ENCODE measurements at places on chromosomes 1 and 21.

DNA sequence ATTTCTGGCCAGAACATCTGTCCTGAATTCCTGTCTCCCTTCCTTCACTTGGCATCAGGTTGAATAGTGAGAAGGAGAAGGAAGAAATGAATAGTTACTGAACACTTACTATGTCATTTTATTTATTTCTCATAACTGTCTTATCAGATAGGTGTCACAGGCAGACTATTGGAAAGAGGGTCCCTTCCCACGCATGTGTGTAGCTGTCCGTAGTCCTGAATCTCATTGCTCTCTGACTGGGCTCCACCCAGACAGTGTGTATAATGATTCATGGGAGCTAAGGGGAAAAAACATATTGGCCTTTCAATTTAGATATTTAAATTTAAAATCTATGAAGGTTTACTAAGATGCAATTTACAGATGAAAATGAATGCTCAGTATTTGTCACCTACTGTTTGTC is 86.1 kb downstream of the OMA1 start:
- DNase-seq = no peak

GRCh38 chr21:41442481-41443186 is 16.6 kb downstream of the MX1 start:
- no peak for DNase-seq

GRCh38 chr1:206049919-206050600 is 2.9 kb upstream of the RHEX start:
- no peak for DNase-seq

GRCh38 chr21:39189857-39190604 is 6.8 kb upstream of the PSMG1 start:
- DNase-seq = no peak

- DNase-seq = no peak
Observed at GRCh38 chr1:54861070-54861761, 25.8 kb downstream of the DHCR24 start.

GRCh38 chr1:202991112-202991511 is 16.1 kb upstream of the TMEM183A start:
- no peak for DNase-seq

DNA sequence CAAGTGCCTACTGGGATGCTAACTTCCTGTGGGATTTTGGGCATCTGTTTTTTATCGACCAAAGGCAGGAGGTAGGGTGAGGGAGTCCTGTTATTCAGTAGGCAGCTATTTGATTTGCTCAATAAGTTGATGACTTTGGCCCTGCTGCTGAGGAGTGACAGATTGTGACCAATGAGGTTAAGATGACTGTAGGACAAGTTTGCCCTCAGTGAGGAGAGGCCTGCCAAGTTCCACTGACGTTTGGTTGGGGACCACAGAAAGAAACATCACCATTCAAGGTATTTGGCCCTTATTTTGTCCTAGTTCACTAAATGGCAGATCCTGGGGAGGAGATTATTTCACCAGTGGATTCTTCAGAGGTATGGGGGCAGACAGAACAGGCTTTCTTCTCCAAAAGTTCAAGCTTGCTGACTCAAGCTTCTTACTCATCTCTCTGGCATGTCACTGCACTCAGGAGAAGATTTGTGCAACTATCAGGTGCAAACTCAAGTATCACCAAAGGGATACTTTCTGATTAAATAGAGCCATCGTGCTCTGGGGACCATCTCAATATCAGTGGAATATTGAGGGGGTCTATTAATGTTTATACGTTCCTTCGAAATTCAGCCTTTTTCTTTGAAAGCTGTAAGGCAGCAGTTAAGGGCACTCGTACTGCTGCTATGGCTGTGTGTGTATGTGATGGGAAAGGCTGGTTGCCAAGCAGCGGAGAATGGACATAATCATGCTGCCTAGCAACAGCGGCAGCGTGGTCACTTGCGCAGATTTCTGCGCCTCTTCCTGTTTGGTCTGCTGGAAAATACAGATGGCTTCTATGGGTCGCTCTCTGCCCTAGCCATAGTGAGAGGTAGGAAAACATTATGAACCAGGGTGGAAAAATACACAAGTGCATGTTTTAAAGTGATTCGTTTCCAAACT is 78.7 kb downstream of the PBX1 start:
- DNase-seq = peak; percentile 87

DNA sequence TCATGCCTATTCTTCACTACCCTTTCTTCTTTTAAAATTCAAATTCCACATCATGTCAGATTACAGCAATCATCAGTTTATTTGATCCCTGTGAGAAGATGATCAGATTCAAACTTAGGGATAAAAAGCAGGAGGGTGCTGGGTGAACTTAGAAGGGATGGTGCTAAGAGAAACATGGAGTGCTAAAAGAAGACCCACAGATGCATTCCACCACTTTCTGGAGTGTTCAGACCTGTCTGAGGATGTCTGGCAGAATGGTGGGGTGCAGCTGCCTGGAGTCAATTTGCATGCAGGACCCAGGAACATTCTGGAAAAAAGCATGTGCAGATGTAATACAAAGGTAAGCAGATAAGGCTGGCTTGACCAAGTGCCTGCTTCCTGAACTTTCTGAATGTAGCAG is 372.9 kb upstream of the RUNX1 start:
- DNase-seq = no peak

- DNase-seq = no peak
Observed at GRCh38 chr1:232108598-232108997, 482.0 kb downstream of the DISC1 start.

DNA sequence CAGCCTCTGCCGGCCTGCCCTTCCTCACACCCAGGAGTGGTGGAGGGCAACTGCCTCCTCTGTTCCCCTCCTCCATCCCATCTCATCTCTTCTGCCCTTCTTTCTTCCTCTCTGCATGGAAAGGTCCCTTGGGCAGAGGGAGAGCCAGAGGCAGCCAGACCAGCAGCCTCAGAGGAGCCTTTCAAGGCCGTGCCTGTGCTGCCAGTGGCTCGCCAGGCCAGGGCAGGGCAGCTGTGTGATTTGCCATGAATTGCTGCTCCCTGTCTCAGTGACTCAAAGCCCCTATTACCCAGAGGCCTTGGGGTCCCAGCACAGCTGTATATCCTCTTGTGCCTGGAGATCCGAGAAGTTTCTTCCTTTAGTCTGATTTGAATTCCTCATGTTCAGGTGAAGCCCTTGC is 21.9 kb downstream of the TMCC2 start:
- DNase-seq = no peak

GRCh38 chr1:4754816-4755215 is 100.4 kb downstream of the AJAP1 start:
- DNase-seq = no peak

- no peak for DNase-seq
Observed at GRCh38 chr1:197876894-197877293, 25.5 kb upstream of the C1orf53 start.

DNA sequence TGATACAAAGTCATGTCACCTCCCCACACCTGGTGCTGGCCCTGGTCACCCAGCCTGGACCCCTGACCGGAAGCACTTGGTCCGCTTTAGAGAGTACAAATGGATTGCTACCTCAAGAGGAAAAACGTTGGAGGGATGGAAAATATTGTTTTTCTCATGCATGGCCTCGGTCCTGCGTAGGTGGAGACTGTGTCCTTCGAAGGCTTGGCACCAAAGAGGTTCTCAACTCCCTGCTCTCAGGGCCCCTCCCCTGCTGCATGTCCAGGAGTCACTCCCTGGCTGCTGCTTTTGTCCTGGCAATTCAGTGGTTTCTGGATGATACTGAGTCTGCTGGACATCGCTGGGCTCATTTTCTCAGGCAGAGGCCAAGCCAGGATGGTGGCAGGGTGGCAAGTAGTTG is 529.8 kb downstream of the KIF26B start:
- DNase-seq = no peak

DNA sequence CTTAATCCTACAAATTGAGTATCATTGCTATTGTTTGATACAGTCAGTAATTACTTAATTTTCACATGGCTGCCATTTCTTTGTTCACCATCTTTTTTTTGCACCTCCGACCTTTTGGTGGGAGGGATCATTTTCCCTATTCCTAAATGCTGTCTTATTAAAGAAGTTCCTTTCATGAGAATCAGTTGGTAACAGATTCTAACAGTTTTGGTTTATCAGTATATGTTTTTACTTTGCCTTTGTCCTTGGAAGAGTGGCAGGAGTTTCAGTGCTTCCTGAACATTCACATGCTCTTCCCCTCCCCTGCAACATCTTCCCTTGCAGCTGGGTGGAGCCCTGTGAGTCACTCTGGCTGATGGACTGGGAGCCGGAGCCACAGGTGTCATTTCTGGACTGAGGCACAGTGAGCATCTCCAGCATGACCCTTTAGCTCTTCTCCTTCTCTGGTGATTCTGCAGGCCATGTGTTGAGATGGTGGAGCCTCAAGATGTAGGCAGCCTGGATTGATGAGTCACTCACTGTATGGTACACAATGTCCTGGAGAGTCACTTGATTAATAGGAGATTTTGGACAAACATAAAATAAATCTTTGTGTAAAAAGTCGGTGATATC is 217.7 kb downstream of the URB2 start:
- peak; percentile 90 for DNase-seq

- DNase-seq = no peak
Observed at GRCh38 chr1:7113822-7114221, 328.6 kb downstream of the CAMTA1 start.

DNA sequence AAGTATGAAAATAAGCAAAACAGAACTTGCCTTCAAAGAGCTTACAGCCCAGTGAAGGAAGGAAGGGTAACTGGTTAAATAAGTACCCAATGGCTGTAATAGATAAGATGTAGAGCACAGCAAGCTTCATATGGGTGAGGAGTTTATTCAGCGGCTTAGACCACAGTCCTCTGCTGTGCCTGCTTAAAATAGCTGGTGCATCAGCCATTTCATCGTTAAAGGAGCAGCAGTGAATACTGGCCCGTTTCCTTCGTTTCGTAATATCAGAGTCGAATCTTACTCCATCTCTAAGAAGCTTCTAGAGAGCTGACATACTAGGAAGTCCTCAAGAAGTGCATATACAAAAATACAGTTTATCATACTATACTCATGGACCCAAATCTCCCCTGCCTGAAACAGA is 286.5 kb downstream of the NFIA start:
- no peak for DNase-seq

DNA sequence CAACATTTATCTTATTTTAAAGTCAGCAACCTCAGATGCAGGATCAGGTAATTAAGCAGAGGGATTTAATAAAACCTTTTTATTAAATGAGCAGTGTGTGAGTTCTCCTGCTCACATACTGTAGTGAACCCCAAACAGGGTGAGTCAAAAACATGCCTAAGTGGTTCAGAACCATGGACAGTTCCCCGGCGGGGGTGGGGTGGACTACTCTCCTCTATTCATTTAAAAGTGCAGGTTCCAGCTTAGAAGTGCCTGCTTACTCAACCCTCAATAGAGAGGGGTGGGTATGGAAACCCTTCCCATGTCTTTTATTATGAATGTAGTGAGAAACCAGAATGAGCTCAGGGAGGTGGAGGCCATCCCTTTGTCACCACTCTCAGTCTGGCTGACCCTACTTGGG is 397.9 kb downstream of the HHAT start:
- DNase-seq = no peak

DNA sequence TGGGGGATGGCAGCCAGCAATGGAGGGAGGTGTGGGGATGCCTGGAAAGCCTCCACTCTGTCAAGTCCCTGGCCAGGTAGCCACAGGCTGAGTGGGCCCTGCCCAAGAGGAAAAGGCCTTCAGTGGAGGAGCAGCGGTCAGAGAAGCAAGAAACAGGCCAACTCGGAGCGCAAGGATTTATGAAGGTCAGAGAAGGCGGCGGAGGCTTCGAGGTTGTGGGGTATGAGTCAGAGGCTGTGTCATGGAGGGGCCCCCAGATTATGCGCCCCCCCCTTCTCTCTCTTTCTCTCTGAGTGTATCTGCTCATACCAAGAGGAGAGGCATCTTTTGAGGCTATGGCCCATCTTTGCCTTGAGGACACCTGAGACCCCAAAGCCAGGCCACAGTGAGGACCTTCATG is 99.5 kb downstream of the CASZ1 start:
- DNase-seq = no peak

DNA sequence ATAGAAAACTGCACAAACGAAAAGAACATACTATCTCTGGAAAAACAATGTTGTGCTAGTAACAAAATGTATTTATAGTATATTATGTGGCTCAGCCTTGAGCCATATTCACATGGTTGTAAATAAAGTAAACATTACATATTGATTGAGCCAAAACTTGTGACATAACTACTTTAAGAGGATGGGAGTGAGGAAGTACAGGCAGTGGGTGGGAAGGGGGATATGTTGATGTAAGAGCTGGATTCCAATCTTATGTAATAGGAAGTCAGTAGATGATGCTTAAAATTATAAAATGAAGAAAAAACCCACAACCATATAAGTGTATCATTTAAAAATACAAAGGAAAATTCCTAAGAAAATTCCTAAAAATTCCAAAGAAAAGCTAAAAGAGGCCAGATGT is 42.7 kb downstream of the RHOU start:
- no peak for DNase-seq

DNA sequence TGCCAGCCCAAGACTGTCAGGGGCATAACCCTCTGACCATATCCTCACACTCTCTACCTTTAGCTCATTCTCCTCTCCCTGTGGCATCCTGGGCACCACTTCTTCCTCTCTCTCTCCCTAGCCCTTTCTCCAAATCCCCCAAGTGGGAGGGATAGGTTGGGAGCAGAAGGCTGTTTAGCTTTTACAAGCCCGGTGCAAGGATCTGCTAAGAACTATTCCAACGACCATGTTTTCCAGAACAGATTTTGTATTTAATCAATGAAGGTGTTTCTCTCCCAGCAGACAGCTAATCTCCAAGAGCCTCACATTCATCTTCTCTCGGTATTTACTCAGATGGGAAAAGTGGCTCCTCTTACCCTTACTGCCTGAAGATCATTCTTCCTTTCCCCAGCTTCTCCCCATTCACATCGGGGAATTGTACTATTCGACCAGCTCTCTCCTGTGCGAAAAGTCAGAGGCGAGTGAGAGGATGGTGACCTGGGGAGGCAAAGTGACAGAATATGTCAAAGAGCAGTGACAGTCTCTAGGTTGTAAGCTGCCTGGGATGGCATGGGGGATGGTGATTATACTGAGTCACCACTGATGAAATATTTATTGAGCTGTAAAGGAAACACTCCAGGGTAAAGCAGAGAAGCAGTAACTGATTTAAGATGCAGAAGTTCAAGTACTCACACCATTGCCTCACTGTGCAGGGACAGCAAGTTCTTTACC is 47.0 kb upstream of the RBM15 start:
- no peak for DNase-seq

Data from sigmoid colon (tissue), 7 donors.